ENCODE measurements at places on chromosomes 5 and 9. TPM values are rescaled to one million over a fixed set of nuclear protein-coding genes. Genes with fewer than 3 reads are reported as not detected.

The PCDHGA12 gene
- total RNA-seq = 3.1 TPM

The PCA3 gene
- not detected for total RNA-seq

The GAPVD1 gene
- total RNA-seq = 42.3 TPM

The CORO2A gene
- under 0.01 TPM for total RNA-seq

The FOXD4L4 gene
- total RNA-seq = under 0.01 TPM

The SLC6A3 gene
- not detected for total RNA-seq

The CATSPER3 gene
- total RNA-seq = 0.52 TPM

The IL7R gene
- 0.52 TPM for total RNA-seq

The PCDHGC4 gene
- 3.7 TPM for total RNA-seq

The AK6 gene
- 7.8 TPM for total RNA-seq

The NUTM2G gene
- not detected for total RNA-seq

The LECT2 gene
- not detected for total RNA-seq

The OGN gene
- total RNA-seq = 153 TPM

The GBA2 gene
- 31.3 TPM for total RNA-seq

The GADD45G gene
- total RNA-seq = 2.1 TPM

The PCDHGA7 gene
- total RNA-seq = 3.7 TPM

The LAMC3 gene
- 0.52 TPM for total RNA-seq

The CDO1 gene
- total RNA-seq = 24.0 TPM

The CLIC3 gene
- total RNA-seq = not detected

The FYB1 gene
- total RNA-seq = 4.2 TPM

The ANKRD18B gene
- not detected for total RNA-seq

The ZNF618 gene
- 4.7 TPM for total RNA-seq

The SNCAIP gene
- total RNA-seq = 6.8 TPM

The ADAMTS19 gene
- 106 TPM for total RNA-seq

The INSL4 gene
- not detected for total RNA-seq

The OBP2A gene
- total RNA-seq = not detected

The STKLD1 gene
- total RNA-seq = 1.0 TPM

The SMIM23 gene
- total RNA-seq = not detected

The WDR38 gene
- total RNA-seq = not detected

The MYOT gene
- 54.8 TPM for total RNA-seq

The CDH18 gene
- 12.0 TPM for total RNA-seq

The TIGD6 gene
- 6.3 TPM for total RNA-seq

The CCDC152 gene
- 1.6 TPM for total RNA-seq

The FAM221B gene
- not detected for total RNA-seq
